Aorta (tissue), 5 donors: ENCODE measurements at places on chromosomes 7 and 10.

DNA sequence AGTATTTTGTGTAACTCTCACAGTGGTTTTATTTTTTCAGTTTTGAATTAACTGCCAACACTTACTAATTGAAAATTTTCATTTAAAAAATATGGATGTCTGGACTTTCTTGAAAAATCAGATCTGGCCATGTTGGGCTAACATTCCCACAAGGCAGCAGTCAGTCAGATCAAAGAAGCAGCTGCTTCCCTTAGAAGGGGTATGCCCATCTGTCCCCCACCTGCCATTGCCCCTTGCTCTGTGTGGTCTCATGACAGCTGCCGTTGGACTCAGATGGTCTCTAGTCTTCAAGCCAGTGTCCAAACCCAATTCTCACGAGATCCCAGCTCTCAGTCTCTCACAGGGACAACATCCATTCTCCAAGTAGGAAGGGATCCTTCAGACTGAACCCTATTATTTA, 212.1 kb upstream of the GHITM start:
- H3K4me3 ChIP-seq = no peak overlapping the region
- H3K27ac ChIP-seq = no peak overlapping the region
- peaks cover 3% of the 10 kb centered on the region for H3K27me3 ChIP-seq
- no peak for DNase-seq

DNA sequence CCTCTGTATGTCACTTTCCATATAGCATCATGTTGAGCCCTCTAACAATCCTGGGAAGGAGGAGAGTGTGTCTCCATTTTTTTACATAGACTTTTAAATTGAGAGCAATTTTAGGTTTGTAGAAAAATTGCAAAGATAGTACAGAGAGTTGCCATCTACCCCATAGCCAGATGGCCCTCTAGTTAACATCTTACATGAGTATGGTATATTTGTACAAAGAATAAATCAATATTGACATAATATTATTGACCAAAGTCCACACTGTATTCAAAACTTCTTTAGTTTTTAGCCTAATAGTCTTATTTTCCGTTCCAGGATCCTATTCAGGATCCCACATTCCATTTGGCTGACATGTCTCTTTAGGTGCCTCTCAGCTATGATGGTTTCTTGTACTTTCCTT, 274.6 kb upstream of the PLPP4 start:
- no peak overlapping the region for H3K4me3 ChIP-seq
- H3K36me3 ChIP-seq = no peaks in the 10 kb centered on the region
- no peaks in the 10 kb centered on the region for H3K27me3 ChIP-seq
- no peaks in the 10 kb centered on the region for H3K4me1 ChIP-seq

DNA sequence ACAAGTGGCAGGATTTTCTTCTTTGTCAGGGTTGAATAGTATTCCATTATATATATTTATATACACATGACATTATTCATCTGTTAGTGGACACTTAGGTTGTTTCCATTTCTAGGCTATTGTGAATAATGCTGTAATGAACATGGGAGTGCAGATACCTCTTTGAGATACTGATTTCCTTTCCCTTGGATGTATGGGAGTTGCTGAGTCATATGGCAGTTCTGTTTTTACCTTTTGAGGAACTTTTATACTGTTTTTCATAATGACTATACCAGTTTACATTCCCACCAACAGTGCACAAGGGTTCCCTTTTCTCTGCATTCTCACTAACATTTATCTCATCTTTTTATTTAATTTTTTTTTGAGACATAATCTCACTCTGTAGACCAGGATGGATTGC, 1.8 kb upstream of the CLCN1 start:
- DNase-seq = no peak
- H3K4me3 ChIP-seq = no peak overlapping the region
- no peaks in the 10 kb centered on the region for H3K27me3 ChIP-seq
- no peaks in the 10 kb centered on the region for H3K36me3 ChIP-seq
- no peaks in the 10 kb centered on the region for H3K4me1 ChIP-seq
- no peak overlapping the region for H3K27ac ChIP-seq

DNA sequence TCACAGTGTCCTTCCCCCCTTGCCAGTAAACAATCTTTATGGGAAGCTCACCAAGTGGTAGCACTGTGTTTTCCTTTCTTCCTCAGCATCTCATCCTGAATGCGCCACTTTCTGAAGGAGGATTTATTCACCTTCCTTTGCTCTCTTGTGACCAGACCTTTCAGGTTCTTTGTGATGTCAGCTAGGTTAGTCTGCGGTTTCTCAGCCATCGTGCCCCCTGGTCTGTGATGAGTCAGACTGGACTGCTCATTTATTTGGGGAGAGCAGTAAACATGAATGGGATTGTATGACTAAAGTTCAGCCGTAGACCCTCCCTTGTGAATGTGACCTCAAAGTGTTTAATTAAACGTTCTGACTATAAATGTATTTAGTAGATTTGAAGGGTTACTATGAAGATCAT, 235.1 kb upstream of the CELF2 start:
- H3K36me3 ChIP-seq = no peaks in the 10 kb centered on the region
- no peaks in the 10 kb centered on the region for H3K4me1 ChIP-seq
- no peak for DNase-seq

DNA sequence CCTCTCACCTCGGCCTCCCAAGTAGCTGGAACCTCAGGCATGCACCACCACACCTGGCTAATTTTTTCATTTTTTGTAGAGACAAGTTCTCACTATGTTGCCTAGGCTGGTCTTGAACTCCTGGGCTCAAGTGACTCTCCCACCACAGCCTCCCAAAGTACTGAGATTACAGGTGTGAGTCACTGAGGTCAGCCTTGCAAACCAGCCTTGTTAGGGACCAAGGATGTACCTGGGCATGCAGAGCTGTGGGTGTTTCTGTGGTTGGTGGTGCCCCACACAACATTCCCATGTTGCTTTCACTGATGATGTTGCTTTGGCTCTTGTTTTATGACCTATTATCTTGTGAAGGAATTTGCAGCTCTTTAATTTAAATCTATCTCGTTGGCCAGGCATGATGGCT, 54.8 kb downstream of the OTUD1 start:
- no peaks in the 10 kb centered on the region for H3K36me3 ChIP-seq
- no peak overlapping the region for H3K27ac ChIP-seq
- H3K4me1 ChIP-seq = no peaks in the 10 kb centered on the region
- no peaks in the 10 kb centered on the region for H3K27me3 ChIP-seq

DNA sequence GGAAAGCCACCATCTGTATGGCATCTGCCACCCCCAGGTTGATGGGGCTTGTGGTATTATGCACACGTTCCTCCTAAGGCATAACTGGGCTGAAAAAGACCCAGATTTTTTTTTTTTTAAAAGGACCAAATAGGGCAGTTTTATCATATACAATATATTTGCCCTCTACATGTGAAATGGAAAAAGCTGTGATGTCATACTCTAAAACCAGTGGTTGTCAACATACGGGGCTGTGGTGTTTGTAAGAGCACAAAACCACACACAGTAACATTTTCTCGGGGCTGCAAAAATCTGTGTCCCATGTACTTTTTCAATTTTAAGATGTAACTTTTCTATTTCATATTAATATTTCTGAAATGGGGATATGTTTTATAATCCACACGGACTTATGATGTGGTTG, 34.9 kb downstream of the FAM171A1 start:
- H3K4me3 ChIP-seq = no peak overlapping the region
- no peak overlapping the region for H3K27ac ChIP-seq
- no peaks in the 10 kb centered on the region for H3K36me3 ChIP-seq
- no peak for DNase-seq
- no peaks in the 10 kb centered on the region for H3K27me3 ChIP-seq

DNA sequence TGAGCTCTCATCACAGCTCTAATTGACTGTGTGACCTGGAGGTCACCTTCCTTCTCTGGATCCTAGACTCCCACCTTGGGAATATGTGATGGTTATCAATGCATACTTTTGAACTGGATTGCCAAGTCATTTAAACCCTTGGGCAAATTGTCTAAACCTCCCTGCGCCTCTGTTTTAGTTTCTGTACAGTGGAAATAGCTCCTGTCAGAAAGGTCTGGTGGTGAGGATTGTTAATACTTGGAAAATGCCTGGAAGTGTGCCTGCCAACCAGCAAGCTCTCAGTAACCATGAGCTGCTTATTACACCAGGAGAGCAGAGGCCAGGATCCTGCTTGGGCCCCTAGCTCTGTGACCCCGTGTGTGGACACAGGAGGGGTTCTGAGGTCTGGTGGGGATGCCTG, 108.7 kb upstream of the PPIF start:
- no peak overlapping the region for H3K27ac ChIP-seq
- no peaks in the 10 kb centered on the region for H3K27me3 ChIP-seq
- DNase-seq = no peak
- no peaks in the 10 kb centered on the region for H3K4me1 ChIP-seq
- H3K4me3 ChIP-seq = no peak overlapping the region
- H3K36me3 ChIP-seq = no peaks in the 10 kb centered on the region

DNA sequence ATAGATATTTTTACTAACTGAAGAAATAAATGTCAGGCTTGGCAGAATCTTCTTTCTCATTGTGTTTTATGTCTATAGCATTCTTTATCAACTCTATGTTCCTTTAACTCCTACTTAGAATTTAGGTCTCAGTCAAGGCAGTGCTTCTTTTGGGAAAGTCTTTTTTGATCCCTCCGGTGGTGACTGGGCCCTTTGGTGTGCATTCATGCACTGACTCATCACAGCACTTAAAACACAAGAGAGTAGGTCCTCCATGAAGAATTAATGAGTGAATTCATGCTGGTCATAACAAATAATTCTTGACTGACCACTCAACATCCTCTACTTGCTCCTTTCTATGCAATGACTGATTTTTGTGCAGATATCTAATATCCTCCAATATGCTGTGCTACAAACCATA, 458.8 kb upstream of the LRRTM3 start:
- no peak for DNase-seq
- no peaks in the 10 kb centered on the region for H3K27me3 ChIP-seq
- H3K27ac ChIP-seq = no peak overlapping the region
- no peak overlapping the region for H3K4me3 ChIP-seq
- no peaks in the 10 kb centered on the region for H3K4me1 ChIP-seq
- no peaks in the 10 kb centered on the region for H3K36me3 ChIP-seq

- DNase-seq = no peak
- H3K36me3 ChIP-seq = no peaks in the 10 kb centered on the region
- H3K4me1 ChIP-seq = no peaks in the 10 kb centered on the region
- H3K4me3 ChIP-seq = no peak overlapping the region
- H3K27me3 ChIP-seq = no peaks in the 10 kb centered on the region
- no peak overlapping the region for H3K27ac ChIP-seq
Measured at GRCh38 chr7:40324914-40325313, 190.1 kb downstream of the SUGCT start.

- DNase-seq = no peak
- no peak overlapping the region for H3K4me3 ChIP-seq
- H3K27ac ChIP-seq = no peak overlapping the region
- peaks cover 5% of the 10 kb centered on the region for H3K4me1 ChIP-seq
- no peaks in the 10 kb centered on the region for H3K36me3 ChIP-seq
Measured at GRCh38 chr10:3530783-3531645, 254.0 kb downstream of the KLF6 start.

DNA sequence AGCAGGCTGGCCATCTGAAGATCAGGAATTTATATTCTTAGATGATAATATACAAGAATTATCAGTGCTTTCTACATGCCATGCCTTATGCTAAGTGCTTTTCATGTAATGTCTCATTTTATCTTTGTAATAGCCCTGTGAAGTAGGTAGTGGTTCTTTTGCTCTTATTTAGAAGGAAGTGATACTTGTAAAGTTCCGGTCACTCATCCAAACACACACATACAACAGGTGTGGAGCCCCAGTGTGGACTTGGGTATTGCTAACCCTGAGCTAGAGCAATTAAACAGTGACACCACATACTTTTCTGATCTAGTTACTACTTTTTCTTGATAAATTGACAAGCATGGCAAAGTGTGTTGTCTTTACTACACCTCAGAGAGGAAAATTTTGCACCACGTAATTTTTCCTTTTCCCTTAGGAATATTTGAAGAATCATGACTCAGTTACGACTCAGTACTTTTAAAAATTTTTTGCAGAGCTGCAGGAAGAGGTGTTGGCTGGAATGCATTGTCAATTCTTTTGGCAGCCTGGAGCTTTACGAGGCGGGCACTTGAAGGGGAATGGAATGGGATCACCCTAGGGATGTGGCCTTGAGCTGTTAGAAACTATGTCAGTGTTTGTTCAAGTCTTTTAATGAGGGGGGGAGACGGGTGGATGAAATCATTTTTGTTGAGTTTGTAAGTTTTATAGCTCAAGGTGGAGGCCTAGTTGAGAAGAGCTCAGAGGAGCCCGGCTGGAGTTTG, 212.5 kb upstream of the CELF2 start:
- no peak for DNase-seq
- H3K27ac ChIP-seq = no peak overlapping the region
- no peaks in the 10 kb centered on the region for H3K27me3 ChIP-seq
- no peak overlapping the region for H3K4me3 ChIP-seq
- H3K36me3 ChIP-seq = no peaks in the 10 kb centered on the region
- H3K4me1 ChIP-seq = peaks cover 13% of the 10 kb centered on the region

- H3K4me1 ChIP-seq = no peaks in the 10 kb centered on the region
- DNase-seq = no peak
- no peak overlapping the region for H3K4me3 ChIP-seq
Measured at GRCh38 chr7:28036696-28037095, 143.9 kb downstream of the JAZF1 start.

- H3K27me3 ChIP-seq = no peaks in the 10 kb centered on the region
- peaks cover under 1% of the 10 kb centered on the region for H3K4me1 ChIP-seq
- H3K27ac ChIP-seq = no peak overlapping the region
- no peak for DNase-seq
- no peaks in the 10 kb centered on the region for H3K36me3 ChIP-seq
Measured at GRCh38 chr10:101441541-101442455, 87.8 kb downstream of the BTRC start.

DNA sequence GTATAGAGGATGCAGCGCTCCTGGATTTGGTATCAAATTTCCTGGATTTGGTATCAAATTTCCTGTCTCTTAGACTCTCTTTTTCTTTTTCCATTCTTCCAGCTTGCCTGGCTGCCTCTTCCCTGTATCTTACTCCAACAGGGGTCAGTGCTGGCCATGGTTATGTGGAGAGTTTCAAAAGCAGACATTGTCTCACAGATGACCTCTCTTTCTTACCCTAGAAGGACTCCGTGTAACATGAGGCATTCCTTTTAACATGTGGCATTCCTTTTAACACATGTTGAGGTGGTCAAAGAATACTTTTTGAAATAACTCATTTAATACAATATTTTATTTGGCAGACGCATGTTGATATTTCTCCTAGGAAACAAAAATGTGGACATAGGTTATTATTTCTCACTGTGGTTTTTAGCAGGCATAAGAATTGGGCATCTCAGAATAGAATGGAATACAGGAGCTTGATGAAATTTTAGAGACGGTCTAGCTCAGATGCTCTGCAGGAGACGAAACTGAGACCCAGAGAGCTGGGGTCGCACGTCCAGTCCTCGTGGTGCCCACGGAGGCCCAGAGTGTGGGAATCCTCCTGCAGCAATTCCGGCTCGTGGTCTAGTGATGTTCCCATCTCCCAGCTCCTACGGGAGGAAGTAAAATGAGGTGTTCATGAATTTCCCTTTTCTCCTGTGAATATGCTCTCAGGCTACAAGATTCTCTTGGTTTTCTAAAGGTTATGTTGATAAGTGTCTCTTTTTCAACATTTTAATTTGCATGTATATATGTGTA, 59.6 kb upstream of the PITRM1 start:
- no peaks in the 10 kb centered on the region for H3K4me1 ChIP-seq
- peak; percentile 74 for DNase-seq

- H3K27me3 ChIP-seq = no peaks in the 10 kb centered on the region
- H3K36me3 ChIP-seq = no peaks in the 10 kb centered on the region
- H3K27ac ChIP-seq = no peak overlapping the region
- no peaks in the 10 kb centered on the region for H3K4me1 ChIP-seq
Measured at GRCh38 chr10:47456794-47457527, 27.0 kb downstream of the ANXA8 start.
